ENCODE measurements at places on chromosomes 5 and 9.

DNA sequence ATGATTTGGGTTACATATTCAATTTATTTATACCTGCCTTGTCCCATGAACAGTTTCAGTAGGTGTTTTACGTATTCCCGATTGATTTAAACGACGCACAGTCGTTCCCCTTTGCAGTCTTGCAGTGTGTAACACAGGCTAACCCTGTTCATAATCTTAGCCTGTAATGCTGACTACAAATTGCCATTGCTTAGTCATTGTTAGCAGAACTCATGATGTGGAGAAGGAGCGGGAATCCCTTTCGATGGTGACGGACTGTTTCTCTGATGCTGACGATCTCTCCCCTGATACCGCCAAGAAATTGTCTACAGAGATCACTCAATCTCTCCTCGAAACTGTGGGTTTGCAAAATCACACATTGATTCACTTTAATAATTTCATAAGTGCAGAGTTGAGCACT is 93.2 kb downstream of the MRPL36 start:
- no peak for DNase-seq

GRCh38 chr9:35569206-35569605 is 35.9 kb upstream of the TESK1 start:
- DNase-seq = no peak

DNA sequence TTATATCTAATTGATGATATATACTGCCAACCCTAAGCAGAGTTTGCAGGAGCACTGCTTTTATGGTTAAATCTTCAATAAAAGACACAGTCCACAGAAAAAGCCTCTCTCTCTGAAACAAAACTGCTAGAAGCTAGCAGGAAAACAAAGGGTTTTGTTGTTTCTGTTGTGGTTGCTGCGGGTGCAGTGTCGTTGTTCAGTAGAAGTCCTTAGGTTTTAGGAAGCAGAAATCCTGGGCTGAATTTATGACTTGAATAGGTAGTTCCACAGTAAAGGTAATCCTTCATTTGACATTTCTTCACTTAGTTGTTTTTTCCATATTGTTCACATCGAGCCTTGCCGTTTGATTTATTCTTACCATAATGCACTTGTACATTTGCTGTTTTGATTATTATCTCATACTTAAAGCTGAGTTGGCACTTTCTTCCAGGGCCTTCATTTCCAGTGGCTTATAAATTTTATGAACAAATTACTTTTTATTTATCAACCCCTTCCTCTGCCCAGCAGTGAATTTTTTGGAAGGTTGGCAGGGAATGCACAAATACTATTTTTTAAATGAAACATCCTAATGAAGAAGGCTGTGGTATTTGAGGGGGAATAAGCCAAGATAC is 209.6 kb upstream of the SLC30A5 start:
- no peak for DNase-seq

GRCh38 chr9:93230185-93230584 is 46.2 kb downstream of the WNK2 start:
- no peak for DNase-seq

DNA sequence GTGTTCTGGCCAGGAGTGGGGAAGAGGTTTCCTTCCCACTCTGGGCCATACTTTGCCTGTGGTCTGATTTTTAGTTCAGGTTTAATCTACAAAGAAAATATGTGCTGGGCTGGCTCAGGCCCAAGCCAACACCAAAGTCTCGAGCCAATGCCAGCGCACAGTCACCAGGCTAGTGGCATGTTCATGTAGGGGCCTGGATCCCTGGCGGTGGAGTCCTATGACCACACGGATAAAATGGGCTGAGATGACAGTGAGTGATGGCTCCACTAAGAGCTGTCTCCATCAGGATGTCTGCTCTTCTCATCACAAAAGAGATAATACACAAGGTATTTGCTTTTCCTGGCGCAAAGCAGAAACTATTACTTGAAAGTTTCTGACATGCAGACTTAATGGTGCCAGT is 92.9 kb upstream of the PTPN3 start:
- peak; percentile 22 for DNase-seq

DNA sequence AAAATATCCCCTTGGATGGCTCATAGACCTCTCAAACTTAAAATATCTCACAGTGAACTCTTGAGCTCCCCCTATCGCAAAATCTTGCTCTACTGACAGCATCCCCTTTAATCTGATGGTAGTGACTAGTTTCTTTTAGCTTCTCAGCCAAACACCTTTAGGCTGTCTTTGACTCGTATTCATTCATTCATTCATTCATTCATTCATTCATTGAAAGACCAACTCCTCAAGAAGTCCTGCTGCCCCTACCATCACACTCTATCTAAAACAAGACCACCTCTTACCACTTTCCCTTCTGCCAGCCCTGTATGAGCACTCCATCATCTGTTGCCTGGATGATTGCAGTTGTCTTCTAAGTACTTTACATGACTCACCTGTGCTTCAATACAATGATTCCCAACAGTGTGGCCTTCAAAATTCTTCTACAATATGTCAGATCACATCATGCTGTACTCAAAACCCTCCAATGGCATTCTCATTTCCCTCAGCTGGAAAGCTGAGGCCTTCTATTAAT is 46.8 kb downstream of the ITGA2 start:
- DNase-seq = peak; percentile 49

DNA sequence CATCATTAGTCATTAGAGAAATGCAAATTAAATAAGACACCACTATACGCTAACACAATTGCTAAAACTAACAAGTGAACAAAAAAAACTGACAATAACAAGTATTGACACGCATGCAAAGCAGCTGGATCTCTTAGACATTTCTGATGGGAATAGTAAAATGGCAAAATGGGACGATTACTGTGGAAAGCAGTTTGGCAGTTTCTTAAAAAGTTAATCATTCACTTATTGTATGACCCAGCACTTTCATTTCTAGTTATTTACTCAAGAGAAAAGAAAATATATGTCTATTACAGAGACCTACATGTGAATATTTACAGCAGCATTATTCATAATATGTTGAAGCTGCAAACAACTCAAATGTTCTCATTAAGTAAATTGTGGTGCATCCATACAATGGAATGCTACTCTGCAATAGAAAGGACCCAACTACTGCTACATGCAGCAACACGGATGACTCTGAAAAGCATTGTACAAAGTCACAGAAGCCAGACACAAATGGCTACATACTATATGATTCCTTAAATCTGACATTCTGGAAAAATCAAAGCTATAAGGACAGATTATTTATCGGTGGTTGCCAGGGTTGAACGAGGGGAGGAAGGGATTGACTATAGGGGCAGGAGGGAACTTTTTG is 96.8 kb upstream of the ITGA2 start:
- no peak for DNase-seq

DNA sequence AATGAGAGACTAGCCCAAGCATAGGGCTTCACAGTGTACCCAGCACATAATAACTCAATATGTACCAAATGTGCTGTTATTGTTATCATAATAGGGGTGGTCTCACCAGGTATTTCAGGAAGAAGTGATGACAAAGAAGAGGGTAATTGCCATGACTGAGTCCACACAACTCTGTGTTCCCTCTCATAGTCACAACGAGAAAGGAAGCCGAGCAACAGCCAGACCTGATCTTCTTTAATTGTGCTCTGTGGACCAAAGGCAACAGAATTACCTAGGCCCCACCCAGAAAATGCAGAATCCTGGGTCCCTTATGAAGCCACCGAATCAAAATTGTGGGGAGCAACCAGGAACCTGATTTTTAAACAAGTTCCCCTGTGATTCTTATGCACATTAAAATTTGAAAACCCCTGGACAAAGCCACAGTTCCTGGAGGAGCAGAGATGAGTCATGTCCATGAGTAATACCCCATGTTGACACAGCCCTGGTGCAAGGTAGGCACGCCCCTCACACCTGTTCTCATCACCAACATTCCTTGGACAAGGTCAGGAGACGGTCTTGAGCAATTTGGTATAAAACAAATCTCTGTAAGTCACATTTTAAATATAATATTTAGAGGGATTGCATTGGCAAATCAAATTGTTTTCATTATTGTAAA is 5.2 kb downstream of the FGF1 start:
- DNase-seq = peak; percentile 66

DNA sequence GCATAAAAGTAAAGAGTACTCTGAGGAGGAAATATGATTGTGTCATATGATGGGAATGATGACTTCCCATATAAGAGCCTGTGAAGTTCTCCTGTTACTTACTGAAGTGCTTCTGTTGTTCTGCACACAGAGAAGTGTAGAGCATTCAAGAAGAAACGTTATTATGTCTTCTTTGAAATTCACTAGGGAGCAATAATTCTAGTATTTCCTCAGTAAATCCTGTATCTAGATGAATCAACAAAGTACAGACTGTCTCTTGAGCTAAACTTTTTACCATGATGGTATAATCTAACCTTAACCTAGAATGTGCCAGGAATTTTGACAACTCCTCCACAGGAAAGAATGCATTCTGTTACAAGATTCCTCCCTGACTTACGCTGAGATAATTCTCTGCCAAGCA is 18.9 kb upstream of the GHR start:
- DNase-seq = no peak

GRCh38 chr9:113781896-113782295 is 94.2 kb upstream of the ZNF618 start:
- DNase-seq = no peak

- no peak for DNase-seq
Measured at GRCh38 chr9:133290751-133291302, 15.8 kb upstream of the ABO start.

DNA sequence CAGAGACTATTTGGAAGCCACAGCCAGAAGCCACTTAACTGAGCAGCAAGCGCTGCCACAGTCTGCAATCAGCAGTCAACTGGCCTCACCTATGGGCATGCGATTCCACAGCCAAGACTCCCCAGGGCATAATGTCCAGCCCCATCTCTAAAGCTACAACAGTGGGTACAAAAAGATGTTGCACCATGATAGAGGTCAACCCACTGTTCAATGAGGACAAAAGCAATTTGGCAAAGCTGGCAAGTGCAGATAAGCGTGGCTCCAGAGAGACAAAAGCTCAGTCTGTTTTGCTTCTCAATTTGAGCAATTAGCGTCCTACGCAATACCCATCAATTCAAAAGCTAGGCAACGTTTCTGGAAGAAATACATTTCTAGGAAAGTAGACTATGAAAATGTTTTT is 3.2 kb downstream of the TAS2R1 start:
- no peak for DNase-seq

- no peak for DNase-seq
Measured at GRCh38 chr9:112327718-112328450, 5.5 kb downstream of the PTBP3 start.

Measured in astrocyte (in vitro differentiated cells and primary cell).